ENCODE measurements at places on chromosomes 4 and X.

GRCh38 chr4:181766061-181766548 is 477.1 kb upstream of the TENM3 start:
- DNase-seq: no peak

DNA sequence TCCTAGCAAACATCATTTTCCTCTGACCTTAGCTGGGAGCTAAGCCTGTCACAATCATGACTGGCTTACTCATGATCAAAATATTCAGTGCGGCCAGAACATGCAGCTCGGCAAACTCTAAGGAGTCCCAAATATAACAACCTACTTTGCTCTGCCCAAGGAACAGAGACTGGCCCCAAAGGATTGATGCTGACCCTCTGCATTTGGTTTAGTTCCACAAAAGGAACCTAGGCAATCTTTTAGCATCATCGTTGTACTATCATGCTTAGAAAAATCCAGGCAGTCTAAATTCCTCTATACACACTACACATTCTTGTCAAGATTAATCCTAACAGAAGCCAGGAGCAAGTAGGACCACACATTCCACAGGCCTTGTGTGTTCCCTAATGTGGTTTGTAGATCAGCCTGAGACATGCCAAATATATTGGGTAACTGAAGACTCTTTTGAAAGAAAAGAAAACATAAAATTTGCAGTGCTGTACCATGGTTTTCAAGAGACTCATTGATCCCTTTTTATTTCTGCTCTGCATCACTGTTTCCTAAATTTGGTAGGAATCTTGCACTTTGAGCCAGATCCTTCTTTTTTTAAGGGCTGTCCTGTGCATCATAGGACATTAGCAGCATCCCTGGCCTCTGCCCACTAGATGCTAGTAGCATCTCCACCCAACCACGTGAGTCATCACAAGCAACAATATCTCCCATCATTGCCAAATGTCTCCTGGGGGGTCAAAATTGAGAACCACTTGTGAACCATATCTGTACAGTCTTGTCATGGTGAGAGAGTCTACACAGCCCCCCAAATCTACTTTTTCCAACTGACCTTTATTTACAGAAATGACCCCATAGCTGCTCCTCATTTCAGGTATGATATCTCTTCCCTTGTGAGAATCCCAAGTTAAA is 17.6 kb upstream of the CC2D2A start:
- no peak for DNase-seq

DNA sequence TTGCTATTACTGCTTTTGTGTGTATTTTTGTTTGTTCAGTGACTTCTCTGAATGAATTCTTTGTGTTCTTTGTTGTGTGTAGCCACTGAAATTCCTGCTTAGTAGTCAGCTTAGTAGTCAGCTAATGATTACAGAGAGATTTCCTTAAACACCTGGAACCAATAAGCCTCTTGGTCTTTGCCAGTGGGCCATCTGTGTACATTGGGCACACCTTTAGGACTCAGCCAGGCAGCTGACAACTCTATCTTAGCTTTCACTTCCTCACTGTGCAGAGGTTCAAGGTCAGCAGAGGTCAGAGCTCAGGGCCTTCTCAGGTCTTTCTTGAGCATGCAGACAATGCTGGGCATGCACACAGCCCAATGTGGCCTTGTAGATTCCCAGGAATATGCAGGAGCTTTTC is 59.3 kb downstream of the RWDD4 start:
- no peak for DNase-seq

DNA sequence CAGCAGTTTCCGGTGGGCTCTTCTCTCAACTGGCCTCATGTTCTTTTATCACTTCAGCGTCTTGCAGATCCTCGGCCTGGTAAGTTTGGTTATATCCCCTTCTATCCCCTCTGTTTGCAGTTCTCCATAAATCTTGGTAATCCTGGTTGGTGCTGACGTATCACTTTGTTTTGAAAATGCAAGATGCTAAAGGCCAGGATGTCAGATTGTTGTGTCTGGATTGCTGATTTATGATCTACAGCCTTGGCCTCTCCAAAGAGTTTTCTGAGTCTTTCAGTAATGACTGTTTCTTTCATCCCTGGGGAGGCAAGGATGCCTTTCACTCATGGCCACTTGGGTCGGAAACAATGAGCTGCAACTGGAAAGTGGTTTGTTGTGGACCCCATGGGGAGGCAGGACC is 146.4 kb downstream of the AMMECR1 start:
- no peak for DNase-seq

- DNase-seq: no peak
Observed at GRCh38 chrX:3733043-3733430, 19.6 kb upstream of the PRKX start.
